Activated T-helper 2 cell treated with anti-CD3 and anti-CD28 coated beads, Interferon-gamma antibody, Interleukin-2, Interleukin-4, amounts not matched to agents 10 μg/mL and 5 μg/mL and 100 μg/mL, durations not matched to agents 14 hours and 24 hours and 36 hours (primary cell): ENCODE measurements at places on chromosomes 7 and 10.

DNA sequence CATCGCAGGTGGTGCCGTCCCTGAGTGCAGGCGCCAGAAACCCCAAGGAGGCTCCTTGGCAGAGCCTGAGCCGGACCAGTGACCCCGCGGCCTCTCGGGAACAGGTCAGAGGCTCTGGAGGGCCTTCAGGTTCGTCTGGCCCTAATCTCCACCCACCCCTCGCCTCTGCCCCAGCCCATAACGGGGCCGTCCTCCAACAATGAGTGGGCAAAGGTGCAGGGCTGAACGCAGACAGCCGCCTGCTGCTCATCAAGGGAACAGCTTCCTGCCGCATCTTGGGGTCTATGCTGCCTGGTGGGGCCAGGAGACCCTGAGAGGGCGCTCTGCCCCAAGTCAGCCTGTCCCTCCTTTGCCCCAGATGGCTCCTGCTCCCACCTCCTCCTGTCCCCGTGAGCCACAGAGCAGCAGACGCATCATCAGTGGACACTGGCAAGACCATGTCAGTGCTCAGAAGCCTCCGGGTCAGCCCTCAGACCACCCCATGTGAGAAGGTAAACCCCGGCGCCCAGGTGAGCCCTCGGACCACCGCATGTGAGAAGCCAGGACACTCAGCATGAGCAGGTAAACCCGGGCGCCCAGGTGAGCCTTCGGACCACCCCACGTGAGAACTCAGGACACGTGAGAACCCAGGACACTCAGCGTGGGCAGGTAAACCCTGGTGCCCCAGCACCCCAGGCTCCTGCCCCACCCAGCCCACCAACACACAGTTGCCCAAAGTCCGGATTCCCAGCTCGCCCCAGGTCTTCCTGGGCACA is 142.0 kb downstream of the PTPRN2 start:
- H3K27ac ChIP-seq: no peak overlapping the region
- H3K4me1 ChIP-seq: no peaks in the 10 kb centered on the region
- no peaks in the 10 kb centered on the region for H3K36me3 ChIP-seq
- no peak overlapping the region for H3K4me3 ChIP-seq
- H3K27me3 ChIP-seq: no peaks in the 10 kb centered on the region

DNA sequence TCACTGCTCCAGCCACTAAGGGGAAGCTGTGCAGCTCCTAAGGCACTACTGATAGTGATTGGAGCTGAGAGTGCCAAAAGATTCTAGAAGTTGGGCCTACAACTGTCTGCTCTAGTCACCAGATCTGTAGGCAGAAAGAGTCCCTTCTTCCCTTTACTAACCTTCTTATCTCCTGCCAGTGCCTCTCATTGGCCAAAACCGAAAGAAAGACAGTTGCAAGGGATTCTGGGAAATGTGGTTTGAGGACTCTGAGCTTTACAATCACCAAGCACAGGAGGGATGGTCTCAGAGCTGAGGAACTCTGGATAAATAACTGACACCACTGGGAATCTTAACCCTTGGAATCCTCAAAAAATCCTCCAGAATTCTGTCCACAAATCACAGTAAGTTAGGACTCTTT is 615.8 kb downstream of the CCSER2 start:
- H3K4me3 ChIP-seq: no peak overlapping the region
- H3K36me3 ChIP-seq: no peaks in the 10 kb centered on the region
- no peaks in the 10 kb centered on the region for H3K4me1 ChIP-seq
- no peak for DNase-seq
- no peaks in the 10 kb centered on the region for H3K27me3 ChIP-seq

DNA sequence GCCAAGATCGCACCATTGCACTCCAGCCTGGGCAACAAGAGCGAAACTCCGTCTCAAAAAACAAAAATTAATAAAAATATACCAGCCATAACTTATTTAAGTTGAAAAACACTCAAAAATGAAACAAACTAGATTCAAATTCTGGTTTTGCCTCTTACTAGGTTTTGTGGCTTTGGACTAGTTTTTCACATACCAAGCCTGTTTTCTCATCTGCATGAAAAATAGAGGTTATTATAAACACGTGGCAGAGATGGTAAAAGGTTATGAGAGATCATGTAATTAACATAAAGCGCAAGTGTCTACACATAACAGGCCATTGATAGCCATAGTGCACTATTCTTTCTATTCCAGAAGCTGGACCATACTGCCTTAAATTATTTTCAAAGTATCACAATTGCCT is 35.5 kb upstream of the CABCOCO1 start:
- H3K27me3 ChIP-seq: peaks cover 7% of the 10 kb centered on the region
- no peak for DNase-seq
- no peaks in the 10 kb centered on the region for H3K4me1 ChIP-seq
- no peaks in the 10 kb centered on the region for H3K36me3 ChIP-seq

GRCh38 chr7:29920491-29920890 is 69.1 kb downstream of the SCRN1 start:
- no peak overlapping the region for H3K4me3 ChIP-seq
- no peaks in the 10 kb centered on the region for H3K36me3 ChIP-seq
- peaks cover 2% of the 10 kb centered on the region for H3K4me1 ChIP-seq
- H3K27ac ChIP-seq: no peak overlapping the region

DNA sequence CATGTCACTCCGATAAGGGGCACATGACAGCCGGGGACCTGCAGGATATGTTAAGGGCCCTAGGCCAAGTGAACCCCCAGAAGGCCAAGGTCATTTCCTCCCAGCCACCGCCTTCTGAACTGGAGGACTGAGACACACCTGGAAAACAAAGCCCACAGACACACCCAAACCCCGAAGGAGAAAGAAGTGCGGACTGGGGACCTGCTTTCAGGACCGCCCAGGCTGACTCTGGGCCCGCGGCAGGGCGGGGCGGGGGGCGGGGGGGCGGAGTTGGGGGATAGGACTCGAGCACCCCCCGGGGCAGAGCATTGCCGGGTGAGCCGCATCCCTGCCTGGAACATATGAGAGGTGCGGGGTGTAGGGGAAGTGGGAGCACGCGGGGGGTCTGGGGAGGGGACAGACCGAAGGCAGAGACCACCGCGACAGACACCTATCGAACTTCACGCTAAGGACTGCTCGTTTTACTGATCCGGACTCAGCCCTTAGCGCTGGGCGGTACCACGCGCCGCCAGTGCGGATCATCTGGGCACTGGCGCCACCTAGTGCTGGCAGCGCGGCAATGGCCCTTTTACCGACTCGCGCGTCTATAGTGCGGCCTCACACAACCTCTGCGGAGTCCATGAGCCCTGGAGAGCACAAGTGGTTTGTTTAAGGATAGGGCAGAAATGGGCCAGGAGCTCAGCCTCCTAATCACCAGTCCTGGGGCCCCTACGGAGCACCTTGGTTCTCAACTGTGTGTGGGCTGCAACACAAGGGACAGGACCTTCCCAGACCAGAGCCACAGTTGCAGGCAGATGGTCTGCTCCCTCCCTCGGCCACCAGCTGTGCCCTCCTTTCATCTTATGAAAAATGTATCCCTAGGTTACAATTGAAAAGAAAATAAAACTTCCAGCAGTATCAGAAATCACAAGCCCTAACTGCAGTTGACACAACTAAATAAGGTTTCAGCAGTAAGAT is 157.6 kb downstream of the HERPUD2 start:
- peaks cover 2% of the 10 kb centered on the region for H3K4me1 ChIP-seq
- H3K36me3 ChIP-seq: no peaks in the 10 kb centered on the region
- H3K27ac ChIP-seq: no peak overlapping the region
- peak overlapping the region; percentile 60 for H3K4me3 ChIP-seq
- DNase-seq: peak; percentile 63

- no peaks in the 10 kb centered on the region for H3K4me1 ChIP-seq
- peaks cover 12% of the 10 kb centered on the region for H3K27me3 ChIP-seq
- no peak overlapping the region for H3K4me3 ChIP-seq
- H3K27ac ChIP-seq: no peak overlapping the region
- no peaks in the 10 kb centered on the region for H3K36me3 ChIP-seq
These were observed 66.5 kb downstream of the DIP2C start for GRCh38 chr10:623014-623413.

DNA sequence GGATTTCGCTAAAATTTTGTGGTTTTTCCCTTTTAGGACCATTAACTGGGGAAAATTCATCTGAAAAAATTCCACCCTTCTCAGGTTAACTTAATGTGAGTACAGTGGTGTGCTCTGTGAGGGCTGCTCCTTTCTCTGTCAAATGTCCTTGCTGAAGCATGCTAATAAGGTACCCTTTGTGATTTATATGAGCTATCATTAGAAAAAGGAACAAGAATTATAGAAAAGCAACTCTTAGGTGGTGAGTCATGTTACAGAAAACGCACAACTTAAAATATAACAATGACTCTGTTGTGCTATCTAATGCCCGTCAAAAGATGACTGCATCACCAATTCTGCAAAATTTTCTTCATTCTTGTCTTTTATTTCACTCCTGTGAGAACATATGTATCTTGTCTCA is 162.0 kb upstream of the MAGI2 start:
- no peak overlapping the region for H3K4me3 ChIP-seq
- no peaks in the 10 kb centered on the region for H3K36me3 ChIP-seq
- no peak for DNase-seq
- no peaks in the 10 kb centered on the region for H3K27me3 ChIP-seq
- H3K27ac ChIP-seq: no peak overlapping the region

DNA sequence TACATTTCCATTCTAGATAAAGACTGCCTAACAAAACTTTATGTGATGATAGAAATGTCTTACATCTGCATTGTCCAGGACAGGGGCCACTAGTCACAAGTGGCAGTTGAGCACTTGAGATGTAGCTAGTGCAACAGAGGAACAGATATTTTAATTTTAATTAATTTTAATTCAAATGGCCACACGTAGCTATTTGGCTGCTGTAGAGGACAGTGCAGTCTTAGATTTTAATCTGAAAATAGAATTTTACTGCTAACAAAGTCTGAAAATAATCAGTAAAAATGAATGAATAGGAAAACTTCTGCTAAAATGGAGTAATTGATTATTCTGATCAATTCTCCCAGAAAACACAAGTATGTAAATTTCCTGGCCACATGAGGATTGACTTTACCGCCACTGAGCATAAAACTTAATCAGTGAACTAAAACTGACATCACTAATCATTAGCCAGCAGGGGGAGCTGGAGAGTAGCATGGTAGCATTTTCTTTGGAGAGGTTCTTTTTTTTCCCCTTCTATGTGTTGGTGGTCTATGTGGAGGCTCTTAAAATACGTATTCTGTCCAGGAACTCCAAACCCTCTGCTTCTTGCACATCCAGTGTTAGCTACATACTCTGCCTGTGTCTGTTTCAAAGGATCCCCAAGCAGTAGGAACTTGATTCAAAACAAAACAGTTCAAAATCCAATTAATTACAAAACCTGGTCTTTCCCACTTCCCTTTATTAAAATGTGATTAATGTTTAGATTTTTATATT is 52.1 kb downstream of the TSPAN12 start:
- H3K36me3 ChIP-seq: no peaks in the 10 kb centered on the region
- H3K4me1 ChIP-seq: no peaks in the 10 kb centered on the region
- no peak overlapping the region for H3K4me3 ChIP-seq
- H3K27ac ChIP-seq: no peak overlapping the region
- peaks cover 3% of the 10 kb centered on the region for H3K27me3 ChIP-seq
- DNase-seq: peak; percentile 18

DNA sequence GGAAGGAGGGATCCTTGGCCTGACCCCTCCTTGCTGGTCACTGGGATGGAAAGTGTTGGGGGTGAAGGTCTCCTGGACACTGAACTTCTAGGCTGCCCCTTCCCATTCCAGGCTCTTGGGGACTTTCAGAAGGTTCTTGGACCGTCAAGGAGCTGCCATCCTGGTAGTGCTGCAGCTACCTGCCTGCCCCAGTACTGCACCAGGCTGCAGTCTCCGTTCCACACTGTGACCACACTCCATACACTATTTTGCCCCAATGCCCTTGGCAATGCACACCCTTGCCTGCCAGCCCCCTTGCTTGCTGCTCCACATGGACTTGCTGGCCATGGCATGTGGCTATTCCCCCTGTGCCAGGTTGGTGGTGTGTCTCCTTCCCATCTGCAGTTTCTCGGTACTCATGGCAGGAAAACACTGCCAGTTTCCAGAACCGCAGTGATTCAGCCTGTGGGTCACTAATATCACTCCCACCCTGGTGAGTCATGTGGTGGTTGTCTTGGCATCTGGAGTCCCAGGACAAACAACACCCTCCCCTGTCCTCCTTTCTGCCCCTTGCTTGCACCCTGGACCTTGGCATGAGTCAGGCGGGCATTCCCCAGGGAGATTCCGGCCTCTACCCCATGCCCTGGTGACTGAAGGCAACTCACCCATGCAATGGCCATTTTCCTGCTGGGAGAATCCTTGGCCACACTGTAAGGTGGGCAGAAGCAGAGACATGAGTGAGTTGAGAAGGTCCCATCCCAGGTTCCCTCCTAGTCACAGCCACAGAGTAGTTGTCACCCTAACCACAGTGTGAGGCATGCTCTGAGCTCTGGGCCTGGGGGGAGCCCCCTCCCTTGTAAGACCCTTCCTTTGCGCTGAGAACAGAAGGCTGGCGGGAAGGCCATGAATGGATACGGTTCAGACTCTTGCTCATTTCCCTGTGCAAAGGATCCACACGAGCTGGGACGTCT is 32.8 kb downstream of the GOLGA7B start:
- no peak overlapping the region for H3K27ac ChIP-seq
- H3K4me1 ChIP-seq: no peaks in the 10 kb centered on the region
- no peak overlapping the region for H3K4me3 ChIP-seq
- DNase-seq: no peak
- H3K27me3 ChIP-seq: no peaks in the 10 kb centered on the region

GRCh38 chr10:118687472-118687871 is 67.3 kb downstream of the CACUL1 start:
- no peak overlapping the region for H3K4me3 ChIP-seq
- H3K36me3 ChIP-seq: peaks cover 33% of the 10 kb centered on the region
- no peak for DNase-seq
- no peak overlapping the region for H3K27ac ChIP-seq
- no peaks in the 10 kb centered on the region for H3K27me3 ChIP-seq

GRCh38 chr7:116777651-116778281 is 84.6 kb upstream of the CAPZA2 start:
- H3K36me3 ChIP-seq: no peaks in the 10 kb centered on the region
- no peak overlapping the region for H3K4me3 ChIP-seq
- peaks cover 2% of the 10 kb centered on the region for H3K4me1 ChIP-seq
- DNase-seq: no peak
- no peak overlapping the region for H3K27ac ChIP-seq
- peaks cover 7% of the 10 kb centered on the region for H3K27me3 ChIP-seq

- no peaks in the 10 kb centered on the region for H3K36me3 ChIP-seq
- DNase-seq: no peak
- H3K4me1 ChIP-seq: peaks cover 8% of the 10 kb centered on the region
These were observed 179.9 kb downstream of the DIP2C start for GRCh38 chr10:509361-510102.

GRCh38 chr7:10888861-10889260 is 84.8 kb upstream of the PHF14 start:
- no peaks in the 10 kb centered on the region for H3K36me3 ChIP-seq
- peak overlapping the region; percentile 18 for H3K4me3 ChIP-seq
- no peak for DNase-seq

DNA sequence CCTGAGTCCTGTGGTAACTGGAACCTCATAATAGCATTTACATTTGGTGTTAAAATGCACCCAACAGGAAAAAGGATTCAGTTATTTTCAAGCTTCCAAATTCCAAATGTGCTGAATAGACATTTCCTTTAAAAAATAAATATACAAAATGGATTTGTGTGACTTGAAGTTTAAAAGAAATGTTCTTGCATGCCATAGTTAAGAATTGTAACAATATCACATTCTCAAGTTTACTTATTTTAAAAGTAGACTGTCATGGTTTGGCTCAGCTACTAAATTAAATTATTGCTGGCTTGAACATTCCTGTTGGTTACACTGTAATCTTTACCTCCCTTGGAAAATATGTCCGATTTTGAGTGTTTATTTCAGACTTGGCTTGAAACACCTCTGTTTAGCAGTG is 31.5 kb downstream of the BICC1 start:
- H3K27ac ChIP-seq: no peak overlapping the region
- DNase-seq: no peak
- H3K4me3 ChIP-seq: no peak overlapping the region
- no peaks in the 10 kb centered on the region for H3K36me3 ChIP-seq
- H3K4me1 ChIP-seq: no peaks in the 10 kb centered on the region
